ENCODE measurements at places on chromosomes 7 and 10.

GRCh38 chr10:16843252-16843870 is 26.1 kb upstream of the RSU1 start:
- DNase-seq = no peak

- no peak for DNase-seq
Observed at GRCh38 chr7:2662273-2663120, 25.5 kb upstream of the AMZ1 start.

- no peak for DNase-seq
Observed at GRCh38 chr7:76065016-76065612, 17.2 kb downstream of the MDH2 start.

DNA sequence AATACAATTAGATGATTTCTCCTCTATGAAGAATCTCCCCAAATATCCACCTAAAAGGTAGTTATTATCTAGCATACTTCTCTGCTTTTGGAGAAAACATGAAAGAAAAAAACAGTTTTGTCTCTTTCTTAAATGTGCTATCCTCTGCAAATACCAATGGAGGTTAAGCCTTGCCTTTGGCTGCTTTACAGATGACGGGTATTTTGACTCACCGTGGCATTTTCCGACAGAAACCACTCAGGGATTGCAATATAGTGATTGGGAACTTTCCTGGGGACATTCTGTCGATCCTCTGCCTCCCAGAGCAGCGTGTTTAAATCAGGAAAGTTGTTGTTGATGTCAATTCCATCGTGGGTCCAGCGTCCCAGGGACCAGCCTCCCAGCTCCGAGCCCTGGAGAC is 100.6 kb downstream of the GPR26 start:
- DNase-seq = no peak

DNA sequence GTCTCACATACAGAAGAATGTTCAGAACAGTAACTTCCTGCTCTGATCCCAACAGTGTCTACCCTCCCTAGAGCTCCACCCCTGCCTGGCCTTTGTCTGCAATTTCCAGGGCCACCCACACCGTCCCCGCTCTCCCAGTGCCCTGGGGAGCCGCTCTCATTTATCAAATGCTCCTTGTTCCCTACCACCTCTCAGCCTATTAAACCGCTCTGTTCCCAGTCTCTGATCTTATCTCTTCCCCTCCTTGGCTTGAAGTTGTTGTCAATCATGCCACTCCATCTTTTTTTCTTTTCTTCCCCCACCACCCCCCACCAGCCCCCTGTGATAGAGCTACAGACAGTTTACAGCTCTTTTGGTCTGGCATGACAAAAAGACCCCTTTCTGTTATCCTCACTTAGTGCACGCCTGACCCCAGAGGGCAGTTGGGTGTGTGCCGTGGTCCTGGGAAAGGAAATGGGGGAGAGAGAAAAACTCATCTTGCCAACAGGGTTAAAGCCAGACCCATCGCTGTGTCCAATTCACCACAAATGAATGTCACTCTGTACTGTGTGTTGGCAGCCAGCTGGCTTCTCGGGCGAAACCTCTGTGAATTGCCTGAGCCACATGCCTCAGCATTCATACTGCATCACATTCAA is 28.8 kb upstream of the HECTD2 start:
- no peak for DNase-seq

- no peak for DNase-seq
Observed at GRCh38 chr7:27520815-27521790, 141.6 kb downstream of the HIBADH start.

- no peak for DNase-seq
Observed at GRCh38 chr7:11436316-11436715, 395.7 kb downstream of the THSD7A start.

DNA sequence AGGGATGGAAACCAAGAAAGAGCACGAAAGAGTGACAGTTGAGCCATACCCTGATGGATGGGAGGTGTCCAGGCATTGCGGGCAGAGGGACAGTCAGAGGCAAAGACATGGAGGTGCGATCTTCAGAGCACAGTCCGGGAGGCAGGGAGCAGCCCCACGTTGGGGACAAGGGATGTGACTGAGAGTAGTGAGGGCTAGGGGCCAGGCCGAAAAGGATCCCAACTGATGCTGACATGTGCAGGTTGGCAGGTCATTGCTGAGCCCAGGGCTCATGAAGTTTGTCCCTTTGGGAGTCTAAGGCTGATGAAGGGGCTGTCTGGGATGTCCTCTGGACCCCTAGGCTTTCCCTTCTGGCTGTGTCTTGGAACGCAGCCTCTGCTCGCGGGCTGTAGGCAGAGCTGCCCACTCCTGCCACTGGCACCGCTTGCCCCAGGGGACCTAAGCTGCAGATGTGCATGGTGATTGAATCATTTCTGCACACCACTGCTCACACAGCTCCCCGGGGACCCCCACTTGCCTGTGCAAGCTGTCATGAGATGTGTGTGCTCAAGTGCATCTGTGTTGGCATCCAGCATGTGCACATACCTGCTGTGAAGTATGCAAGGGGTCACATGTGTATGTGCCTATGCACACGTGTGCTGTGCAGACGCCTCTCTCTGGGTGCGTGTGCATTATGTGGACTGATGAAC is 125.1 kb downstream of the ZMIZ1 start:
- DNase-seq = no peak

DNA sequence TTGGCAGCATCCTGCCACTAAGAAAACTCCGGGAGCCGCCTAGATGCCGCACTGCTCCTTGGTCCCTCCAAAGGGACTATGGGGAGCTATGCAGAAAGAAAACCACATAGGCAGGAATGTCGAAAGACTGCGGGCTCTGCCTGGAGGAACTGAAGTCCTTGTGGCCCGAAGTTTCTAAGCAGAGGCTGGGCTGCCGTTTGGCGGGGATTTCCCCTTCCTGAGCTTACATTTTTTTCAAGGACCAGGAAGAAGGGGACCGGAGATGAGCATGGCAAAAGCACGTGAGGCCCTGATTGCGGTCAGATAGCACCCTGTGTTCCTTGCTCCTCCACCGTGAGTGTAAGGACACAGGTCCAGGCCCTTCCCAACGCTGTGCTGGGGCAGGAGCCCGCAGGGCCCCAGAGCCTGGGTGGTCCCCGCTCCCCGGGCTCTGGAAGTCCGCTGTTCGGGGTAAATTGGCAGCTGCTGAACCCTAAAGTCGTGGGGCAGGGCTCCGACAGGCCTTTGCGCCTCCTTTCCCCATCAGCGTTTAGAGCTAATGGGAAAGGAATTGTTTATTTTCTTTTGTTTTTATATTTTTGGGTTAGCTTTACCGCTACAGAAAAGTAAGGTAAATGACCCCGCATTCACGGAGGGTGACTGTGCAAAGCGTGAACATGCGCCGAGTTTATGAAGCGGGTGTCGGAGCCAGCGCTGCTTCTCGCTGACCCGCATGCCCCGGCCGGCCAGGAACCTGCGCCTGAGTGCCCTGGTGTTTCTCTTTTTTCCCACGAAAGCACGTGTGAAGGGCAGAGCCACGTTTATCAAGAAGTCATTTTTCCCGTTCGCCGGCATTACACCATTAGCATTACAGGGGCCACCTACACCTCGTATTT is 356.5 kb upstream of the ZNF32 start:
- DNase-seq = no peak

DNA sequence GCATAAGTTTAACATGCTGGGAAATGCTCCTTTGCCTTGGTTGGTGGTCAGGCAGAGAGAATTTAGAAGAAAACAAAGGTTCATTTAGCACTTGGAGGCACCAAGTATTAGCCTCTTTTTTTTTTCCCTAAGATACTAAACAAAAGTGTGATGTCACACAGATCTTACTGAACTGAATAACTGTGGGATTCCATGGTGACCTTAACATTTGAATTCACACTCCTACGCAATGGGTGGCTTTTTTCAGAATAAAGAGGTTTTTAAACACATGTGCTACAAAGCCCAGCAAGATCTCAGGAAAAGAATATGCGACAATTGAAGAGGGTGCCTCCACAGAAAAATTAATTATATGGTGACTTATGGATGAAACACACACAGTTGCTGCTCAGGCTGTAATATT is 133.4 kb upstream of the ABCB5 start:
- DNase-seq = no peak

DNA sequence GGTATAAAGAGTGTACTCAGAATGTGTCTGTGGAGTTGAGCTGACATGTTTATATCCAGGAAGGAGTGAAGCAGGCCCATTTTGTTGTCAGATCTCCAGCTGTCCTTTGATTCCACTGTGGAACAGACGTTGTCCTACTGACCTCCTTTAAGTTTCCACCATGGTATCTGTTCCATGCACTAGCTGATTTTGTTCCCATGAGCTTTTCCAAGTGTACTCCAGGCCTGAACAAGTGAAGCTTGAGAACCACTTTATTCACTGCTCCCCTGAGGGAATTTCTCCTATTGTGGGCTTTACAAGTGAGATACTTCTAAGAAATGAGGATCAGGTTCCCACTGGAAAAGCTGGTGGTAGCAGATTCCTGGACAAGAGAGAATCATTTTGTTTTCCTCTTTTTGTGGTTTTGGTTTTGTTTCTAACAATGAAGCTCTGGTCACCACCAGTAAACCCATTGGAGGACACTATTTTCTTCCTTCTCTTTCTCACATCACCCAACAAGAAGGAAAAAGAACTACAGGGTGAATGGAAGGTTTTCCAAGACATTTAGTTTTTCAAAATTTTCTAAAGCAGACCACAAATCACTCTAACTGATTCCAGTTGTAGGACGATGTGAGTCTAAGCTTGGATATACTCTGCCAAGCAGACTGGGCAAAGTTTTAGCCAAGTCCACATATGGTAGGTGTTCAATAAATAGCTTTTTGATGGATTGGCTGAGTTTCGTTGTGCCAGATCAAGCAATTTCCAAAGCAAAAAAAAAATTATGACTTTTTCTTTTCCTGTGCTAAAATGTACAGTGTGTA is 144.2 kb downstream of the JCAD start:
- no peak for DNase-seq

GRCh38 chr7:20793248-20793647 is 6.6 kb upstream of the SP8 start:
- DNase-seq = no peak

- no peak for DNase-seq
Observed at GRCh38 chr7:134900166-134900982, 85.9 kb upstream of the AGBL3 start.

GRCh38 chr10:26215935-26216584 is 514 bp upstream of the GAD2 start:
- DNase-seq = no peak

GRCh38 chr10:100731407-100732240 is 13.8 kb upstream of the PAX2 start:
- DNase-seq = no peak

DNA sequence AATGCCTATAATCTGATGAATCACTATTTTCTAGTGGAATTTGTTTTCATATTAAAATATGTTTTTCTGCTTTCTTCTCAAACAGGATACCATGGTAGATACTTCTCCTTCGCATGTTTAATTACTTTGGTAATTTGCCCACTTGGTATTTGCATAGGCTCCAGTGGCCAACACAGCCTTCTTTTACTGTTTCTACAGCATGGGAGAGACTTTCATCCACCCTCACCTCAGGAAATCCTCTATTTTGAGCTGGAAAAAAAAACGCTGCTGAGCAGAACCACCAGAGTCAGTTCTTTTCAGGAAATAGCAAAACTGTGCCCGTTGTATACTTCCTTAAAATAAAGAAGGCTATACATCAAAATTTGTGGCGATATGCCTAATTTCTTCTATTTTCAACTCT is 213.3 kb downstream of the MDFIC start:
- DNase-seq = no peak

DNA sequence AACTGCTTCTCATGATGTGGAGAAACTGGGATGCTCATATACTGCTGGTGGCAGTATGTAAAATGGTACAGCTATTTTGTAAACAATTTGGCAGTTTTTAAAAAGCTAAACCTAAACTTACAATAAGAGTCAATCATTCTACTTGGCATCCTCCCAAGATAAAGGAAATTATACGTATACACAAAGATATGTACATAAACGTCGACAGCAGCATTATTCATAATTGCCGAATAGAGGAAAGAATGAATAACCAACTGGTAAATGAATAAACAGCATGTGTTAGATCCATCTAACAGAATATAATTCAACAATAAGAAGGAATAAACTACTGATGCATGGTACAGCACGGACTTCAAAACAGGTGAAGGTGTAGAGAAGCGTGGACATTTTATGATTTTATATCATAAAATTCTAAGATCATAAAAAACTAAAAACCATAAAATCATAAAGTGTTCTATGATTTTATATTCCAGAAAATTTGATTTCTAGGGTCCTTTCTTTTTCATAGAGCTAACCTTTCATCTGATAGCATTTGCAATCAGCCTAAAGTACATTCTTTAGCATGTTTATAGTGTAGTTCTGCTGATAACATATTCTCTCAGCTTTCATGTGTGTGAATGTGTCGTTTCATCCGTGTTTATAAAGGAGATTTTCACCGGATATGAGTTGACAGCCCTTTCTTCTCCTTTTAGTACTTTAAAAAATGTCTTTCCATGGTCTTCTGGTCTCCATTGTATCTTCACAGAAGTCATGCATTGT is 261.5 kb downstream of the DIP2C start:
- peak; percentile 54 for DNase-seq

GRCh38 chr10:61857746-61858145 is 43.8 kb upstream of the ARID5B start:
- no peak for DNase-seq

DNA sequence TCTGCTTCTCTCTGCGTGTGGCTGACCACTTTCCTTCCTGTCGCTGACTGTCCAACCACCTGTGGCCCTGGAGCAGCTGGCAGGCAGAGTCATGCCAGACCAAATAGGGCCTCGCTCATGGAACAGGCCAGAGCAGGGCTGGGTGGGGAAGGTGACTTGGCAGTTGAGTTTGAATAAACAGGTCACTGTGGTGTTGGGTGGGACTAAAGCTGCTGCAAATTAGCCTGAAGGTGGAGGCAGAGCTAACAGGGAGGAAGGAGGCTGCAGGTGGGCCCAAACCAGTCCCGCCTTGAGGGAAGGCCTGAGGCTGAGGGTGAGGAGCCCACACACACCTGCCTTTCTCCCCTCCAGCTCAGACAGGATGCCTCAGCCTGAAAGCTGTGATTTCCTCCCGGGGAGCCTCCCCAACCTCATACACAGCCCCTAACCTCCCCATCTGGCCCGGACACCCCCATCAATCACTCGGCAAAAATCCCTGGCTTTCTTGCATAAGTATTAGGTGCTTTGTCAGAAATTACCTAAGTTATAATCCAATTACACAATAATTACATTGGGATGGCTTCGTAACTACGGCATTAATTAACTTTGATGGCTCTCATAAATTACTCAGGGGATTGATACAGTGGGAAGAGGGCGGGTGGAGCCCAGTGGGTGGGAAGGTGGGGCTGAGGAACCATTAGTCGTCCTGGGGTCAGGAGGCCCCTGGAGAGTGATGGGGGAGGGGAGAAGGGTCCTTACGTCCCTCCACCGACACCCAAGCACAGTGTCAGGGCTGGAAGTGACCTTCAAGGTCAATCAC is 97.7 kb upstream of the PCBD1 start:
- DNase-seq = peak; percentile 21

GRCh38 chr7:155496267-155497005 is 38.5 kb downstream of the EN2 start:
- no peak for DNase-seq

- no peak for DNase-seq
Observed at GRCh38 chr7:133633055-133633454, 380.2 kb downstream of the EXOC4 start.

- no peak for DNase-seq
Observed at GRCh38 chr7:30925913-30926312, 14.3 kb downstream of the AQP1 start.

- no peak for DNase-seq
Observed at GRCh38 chr10:43265799-43266721, 805 bp downstream of the RASGEF1A start.

Measured in NCI-H1436 treated with DMSO at 0.1 percent for 48 hours (cell line).